ENCODE measurements at places on chromosomes 12 and 14. TPM values are rescaled to one million over a fixed set of nuclear protein-coding genes. Genes with fewer than 3 reads are reported as not detected.

DEPDC4 gene
- 1.4 TPM for total RNA-seq

ANKS1B gene
- 0.60 TPM for total RNA-seq

ENDOU gene
- not detected for total RNA-seq

PSMC6 gene
- 123 TPM for total RNA-seq

DNA sequence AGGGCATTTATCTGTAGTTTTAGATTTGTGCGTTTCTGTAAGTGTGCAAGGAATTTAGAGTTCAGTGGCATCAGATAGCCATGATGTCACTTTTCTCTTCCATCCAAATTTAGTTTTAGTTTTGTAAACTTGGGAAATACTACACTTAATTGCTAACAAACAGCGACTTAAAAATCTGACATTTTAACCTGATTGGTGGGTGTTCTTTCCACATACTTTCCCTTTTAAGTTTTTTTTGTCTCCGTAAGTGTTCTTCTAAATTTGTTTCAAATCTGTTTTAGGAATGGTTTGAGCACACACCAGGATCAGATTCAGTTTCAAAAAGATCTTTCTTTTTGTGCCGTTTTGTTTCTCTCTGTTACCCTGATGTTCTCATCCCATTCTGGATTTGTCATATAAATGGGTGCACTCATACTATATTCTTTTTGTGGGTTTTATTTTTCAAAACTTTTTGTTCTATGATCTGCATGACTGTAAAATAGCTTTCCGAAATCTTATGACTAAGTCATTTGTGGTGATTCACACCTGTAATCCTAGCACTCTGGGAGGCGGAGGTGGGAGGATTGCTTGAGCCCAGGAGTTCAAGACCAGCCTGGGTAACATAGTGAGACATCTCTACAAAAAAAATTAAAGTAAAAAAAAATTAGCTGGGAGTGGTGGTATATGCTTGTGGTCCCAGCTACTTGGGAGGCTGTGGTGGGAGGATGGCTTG lies 58.9 kb downstream of the FBXO34 start:
- DNase-seq: no peak
- no peaks in the 10 kb centered on the region for H3K36me3 ChIP-seq
- no peak overlapping the region for H3K27ac ChIP-seq
- no peak overlapping the region for H3K4me3 ChIP-seq
- no peaks in the 10 kb centered on the region for H3K27me3 ChIP-seq

DNA sequence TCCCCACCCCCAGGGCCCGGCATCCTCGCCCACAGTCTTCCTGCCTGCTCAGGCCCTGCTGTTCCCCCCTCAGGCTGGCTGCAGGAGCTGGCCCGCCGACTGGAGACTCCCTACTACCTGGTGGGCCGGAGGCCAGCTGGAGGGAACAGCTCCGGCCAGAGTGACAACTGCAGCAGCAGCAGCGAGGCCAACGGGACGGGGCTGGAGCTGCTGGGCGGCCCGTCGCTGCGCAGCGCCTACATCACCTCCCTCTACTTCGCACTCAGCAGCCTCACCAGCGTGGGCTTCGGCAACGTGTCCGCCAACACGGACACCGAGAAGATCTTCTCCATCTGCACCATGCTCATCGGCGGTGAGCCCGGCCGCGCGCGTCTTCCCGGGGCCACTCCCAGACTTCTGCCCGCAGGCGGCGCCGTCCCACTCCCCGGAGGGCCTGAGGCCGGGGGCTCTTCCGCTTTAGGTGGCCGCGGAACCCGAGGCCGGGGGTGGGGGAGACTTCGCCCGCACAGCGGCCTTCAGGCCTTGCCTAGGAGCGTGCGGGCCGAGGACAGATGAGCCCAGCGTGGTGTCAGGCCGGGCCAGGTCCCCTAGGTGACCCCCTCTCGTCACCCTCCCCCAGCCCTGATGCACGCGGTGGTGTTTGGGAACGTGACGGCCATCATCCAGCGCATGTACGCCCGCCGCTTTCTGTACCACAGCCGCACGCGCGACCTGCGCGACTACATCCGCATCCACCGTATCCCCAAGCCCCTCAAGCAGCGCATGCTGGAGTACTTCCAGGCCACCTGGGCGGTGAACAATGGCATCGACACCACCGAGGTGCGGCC lies 10.2 kb downstream of the KCNH3 start:
- peaks cover 9% of the 10 kb centered on the region for H3K4me1 ChIP-seq
- H3K36me3 ChIP-seq: no peaks in the 10 kb centered on the region
- peaks cover 9% of the 10 kb centered on the region for H3K27me3 ChIP-seq
- H3K4me3 ChIP-seq: peak overlapping the region; percentile 42

- H3K36me3 ChIP-seq: no peaks in the 10 kb centered on the region
- no peak overlapping the region for H3K4me3 ChIP-seq
- no peaks in the 10 kb centered on the region for H3K4me1 ChIP-seq
- no peak for DNase-seq
- no peaks in the 10 kb centered on the region for H3K27me3 ChIP-seq
- H3K27ac ChIP-seq: no peak overlapping the region
Measured at GRCh38 chr12:101552277-101552676, 42.5 kb upstream of the MYBPC1 start.

DNA sequence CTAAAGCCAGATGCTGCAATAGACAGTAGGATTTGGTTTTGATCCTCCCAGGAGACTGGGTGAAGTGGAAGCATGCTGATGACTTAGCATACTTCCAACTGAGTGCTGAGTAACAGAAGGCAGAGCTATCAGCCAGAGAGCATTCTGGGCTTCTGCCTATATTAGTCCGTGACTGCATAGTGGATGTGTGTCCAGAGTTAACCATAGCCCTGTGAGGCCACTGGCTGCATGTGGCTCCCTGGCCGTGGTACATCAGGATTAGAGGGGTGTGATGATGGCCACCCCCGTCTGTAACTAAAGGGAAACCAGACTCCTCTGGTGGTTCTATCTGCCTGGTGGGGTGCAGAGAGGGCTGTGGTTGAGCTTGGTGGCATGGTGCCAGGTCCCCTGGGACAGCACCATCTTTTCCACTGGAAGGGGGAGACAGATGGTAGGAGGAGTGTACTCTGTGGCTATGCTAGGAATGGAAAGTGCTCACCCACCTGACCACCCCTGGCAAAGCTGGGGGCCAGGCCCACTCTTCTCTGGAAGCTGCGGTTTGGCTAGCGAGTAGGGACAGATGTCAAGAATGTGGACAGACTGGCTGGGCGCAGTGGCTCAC lies 27.4 kb downstream of the ABCD4 start:
- no peak overlapping the region for H3K27ac ChIP-seq
- DNase-seq: no peak
- H3K27me3 ChIP-seq: no peaks in the 10 kb centered on the region
- H3K4me3 ChIP-seq: no peak overlapping the region
- H3K36me3 ChIP-seq: no peaks in the 10 kb centered on the region

DNA sequence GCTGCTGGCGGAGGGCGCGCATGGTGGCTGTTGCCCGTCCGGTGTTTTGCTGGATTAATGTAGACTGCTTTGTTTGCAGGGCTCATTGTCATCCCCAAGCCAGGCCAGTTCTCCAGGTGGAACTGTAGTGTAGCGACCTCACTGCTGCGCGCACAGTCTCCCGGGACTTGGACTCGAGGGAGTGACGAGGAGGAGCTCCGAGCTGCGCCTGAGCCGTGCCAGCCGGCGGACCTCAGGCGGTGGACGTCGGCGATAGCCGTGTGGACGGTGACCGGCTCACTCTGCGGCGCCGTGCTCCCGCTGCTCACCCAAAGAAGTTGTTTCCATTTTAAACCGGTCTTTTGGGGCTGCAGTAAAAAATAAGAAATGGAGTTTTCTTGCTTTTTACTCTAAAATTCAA lies 82.2 kb downstream of the MOK start:
- no peak for DNase-seq
- H3K27me3 ChIP-seq: no peaks in the 10 kb centered on the region
- no peak overlapping the region for H3K27ac ChIP-seq
- H3K4me1 ChIP-seq: no peaks in the 10 kb centered on the region
- no peaks in the 10 kb centered on the region for H3K36me3 ChIP-seq
- H3K4me3 ChIP-seq: no peak overlapping the region

DNA sequence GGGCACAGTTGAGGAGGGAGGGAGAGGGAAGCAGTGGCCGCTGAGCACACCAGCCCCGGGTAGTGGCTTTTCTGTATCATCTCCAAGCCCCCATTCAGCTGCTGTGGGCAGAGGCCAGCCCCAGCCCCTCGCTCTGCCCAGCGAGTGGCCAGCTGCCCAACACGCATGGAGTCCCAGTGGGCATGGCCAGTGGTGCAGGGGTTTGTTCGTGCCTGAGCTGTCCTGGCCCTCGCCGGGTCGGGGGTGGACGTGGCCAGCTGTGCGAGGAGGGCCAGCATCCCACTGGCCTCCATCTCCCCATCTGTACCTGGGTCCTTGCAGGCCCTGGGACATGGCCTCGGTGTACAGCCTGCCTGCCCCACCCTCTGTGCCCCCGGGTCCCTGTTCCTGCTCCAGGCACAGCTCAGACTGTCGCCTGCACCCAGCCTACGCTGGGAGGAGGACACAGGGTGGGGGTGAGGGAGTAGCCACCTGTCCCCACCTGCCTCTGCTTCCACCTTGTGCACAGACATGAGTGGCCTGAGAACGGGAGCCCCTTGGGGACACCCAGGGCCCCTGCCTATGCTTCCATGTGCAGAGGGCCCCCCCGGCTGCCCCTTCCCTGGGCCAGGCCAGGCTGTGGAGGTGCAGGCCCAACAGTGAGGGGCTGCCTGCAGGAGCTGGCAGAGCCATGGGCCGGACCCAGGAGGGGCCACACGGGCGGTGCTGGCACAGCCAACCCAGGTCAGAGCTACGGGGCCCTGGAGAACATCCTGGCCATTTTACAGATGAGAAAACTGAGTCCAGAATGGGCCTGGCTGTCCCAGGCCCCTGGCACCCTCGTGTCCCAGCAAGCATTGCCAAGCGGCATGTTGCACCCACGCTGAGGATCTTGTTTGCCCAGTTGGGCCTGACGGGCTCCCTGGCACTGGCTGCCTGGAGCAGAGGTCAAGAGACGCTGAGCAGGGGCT lies 4.3 kb downstream of the INF2 start:
- H3K4me1 ChIP-seq: peaks cover 58% of the 10 kb centered on the region
- no peak for DNase-seq
- no peaks in the 10 kb centered on the region for H3K27me3 ChIP-seq
- no peak overlapping the region for H3K4me3 ChIP-seq
- H3K36me3 ChIP-seq: no peaks in the 10 kb centered on the region

- no peaks in the 10 kb centered on the region for H3K36me3 ChIP-seq
- no peaks in the 10 kb centered on the region for H3K27me3 ChIP-seq
- H3K4me3 ChIP-seq: no peak overlapping the region
Measured at GRCh38 chr14:86086962-86087361, 557.0 kb downstream of the FLRT2 start.

DNA sequence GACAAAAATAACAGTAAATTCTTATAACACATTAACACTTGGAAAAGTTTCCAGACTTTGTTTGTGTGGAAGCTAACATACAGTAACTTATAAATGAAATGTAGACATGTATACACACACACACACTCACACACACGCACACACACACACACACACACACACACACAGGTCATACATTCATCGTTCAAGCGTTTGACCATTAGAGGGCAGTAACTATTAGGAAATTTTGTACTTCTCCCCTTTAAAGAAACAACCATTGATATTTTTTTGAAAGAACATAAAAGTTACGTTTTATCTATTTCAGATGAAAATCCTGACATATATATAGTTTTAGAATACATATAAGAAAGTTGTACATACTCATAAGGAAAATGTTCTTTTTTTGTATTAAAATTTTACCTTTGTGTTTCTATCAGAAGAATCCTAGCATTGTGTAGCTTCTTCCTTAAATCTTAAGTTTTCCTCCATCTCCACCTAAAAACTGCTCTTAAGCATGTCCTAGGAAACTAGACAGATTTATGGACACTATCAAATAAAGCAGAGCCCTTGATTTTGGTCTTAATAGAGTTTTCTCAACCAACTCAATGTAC lies 29.0 kb downstream of the PTPRQ start:
- H3K4me1 ChIP-seq: no peaks in the 10 kb centered on the region
- no peaks in the 10 kb centered on the region for H3K36me3 ChIP-seq
- DNase-seq: no peak

DNA sequence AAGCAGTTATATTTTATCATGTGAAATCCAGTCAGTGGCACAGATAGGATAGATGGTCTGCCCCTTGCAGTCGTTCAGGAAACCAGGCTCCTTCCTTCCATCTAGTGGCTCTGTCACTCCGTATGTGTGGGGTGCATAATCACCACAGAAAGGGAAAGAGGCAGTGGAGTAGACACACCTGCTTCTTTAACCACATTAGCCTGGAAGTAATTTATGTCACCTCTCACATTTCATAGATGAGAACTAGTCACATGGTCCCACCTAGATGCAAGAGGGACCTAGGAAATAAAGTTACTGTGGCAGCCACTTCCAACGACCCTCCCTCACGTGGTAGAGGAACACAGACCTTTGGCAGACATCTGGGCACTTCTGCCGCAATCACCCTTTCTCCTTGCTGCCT lies 14.2 kb upstream of the RNU6-8 start:
- H3K4me3 ChIP-seq: no peak overlapping the region
- no peaks in the 10 kb centered on the region for H3K36me3 ChIP-seq
- no peaks in the 10 kb centered on the region for H3K27me3 ChIP-seq

GRCh38 chr12:11618046-11618445 lies 31.4 kb upstream of the ETV6 start:
- H3K36me3 ChIP-seq: no peaks in the 10 kb centered on the region
- H3K4me3 ChIP-seq: no peak overlapping the region
- no peak overlapping the region for H3K27ac ChIP-seq

GRCh38 chr12:20105943-20106342 lies 262.4 kb upstream of the PDE3A start:
- no peak for DNase-seq
- H3K4me3 ChIP-seq: no peak overlapping the region
- no peak overlapping the region for H3K27ac ChIP-seq
- H3K4me1 ChIP-seq: no peaks in the 10 kb centered on the region
- no peaks in the 10 kb centered on the region for H3K36me3 ChIP-seq

DNA sequence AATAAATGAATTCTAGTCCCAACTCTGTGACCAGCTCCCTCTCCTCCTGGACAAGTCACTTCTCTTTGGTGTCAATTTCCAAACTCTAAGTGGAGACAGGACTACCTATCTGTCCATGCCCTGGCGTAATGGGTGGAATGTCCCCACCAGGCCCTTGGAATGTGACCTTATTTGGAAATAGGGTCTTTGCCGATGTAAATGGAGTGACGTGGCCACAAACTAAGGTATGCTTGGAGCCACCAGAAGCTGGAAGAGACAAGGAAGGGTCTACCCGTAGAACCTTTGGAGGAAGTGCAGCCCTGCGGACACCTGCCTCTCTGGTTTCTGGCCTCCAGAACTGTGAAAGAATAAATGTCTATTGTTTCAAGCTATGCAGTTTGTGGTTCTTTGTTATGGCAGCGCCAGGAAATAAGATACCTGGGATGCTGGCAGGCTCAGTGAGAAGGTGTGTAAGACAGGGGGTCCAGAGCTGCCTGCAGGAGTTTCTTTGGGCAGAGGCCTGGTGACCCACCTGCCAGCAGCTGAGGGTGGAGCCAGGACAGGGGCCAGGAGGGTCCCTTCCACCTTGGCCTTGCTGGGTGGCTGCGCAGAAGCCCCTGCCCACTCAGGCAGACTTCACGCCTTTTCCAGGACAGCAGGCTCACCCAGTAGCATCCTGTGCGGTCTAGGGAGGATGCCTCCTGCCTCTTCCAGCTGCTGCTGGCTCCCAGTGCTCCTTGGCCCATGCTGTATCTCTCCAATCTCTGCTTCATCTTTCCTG lies 45.8 kb downstream of the ARL6IP4 start:
- H3K27ac ChIP-seq: no peak overlapping the region
- H3K27me3 ChIP-seq: no peaks in the 10 kb centered on the region
- peaks cover 8% of the 10 kb centered on the region for H3K4me1 ChIP-seq
- peaks cover 5% of the 10 kb centered on the region for H3K36me3 ChIP-seq

- no peaks in the 10 kb centered on the region for H3K36me3 ChIP-seq
- H3K27me3 ChIP-seq: no peaks in the 10 kb centered on the region
- H3K27ac ChIP-seq: no peak overlapping the region
- H3K4me3 ChIP-seq: no peak overlapping the region
- no peak for DNase-seq
Measured at GRCh38 chr12:69481133-69481532, 10.9 kb downstream of the FRS2 start.
